Left cardiac atrium (tissue), 4 donors: ENCODE measurements at places on chromosomes 1 and 21. TPM values are rescaled to one million over a fixed set of nuclear protein-coding genes. Genes with fewer than 3 reads are reported as not detected.

- no peak for DNase-seq
Measured at GRCh38 chr1:55962472-55962871, 616.9 kb downstream of the PLPP3 start.

CD247 gene
- total RNA-seq = 1.1 TPM

HCRTR1 gene
- total RNA-seq = 0.42 TPM

TAS1R3 gene
- total RNA-seq = 0.65 TPM

DNA sequence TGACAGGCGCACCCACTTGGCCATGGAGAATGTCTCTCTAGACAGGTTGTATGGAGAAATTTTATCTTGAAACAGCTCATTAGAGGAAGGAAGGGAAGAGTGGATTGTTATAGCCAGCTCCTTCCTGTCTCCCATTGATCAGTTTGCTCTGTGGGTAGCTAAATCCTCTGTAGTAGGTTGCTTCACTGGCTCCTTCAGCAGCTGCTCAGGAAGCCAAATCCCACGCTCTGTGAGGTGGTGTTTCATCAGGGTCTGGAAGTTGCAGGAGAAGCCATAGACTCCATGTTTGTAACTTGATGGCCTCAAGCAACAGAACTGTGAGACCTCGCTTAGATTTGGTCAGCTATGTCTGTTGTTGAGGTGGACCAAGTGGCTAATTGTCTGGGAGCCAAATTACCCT lies 6.8 kb upstream of the NFYC start:
- no peak for DNase-seq

GRCh38 chr1:64231654-64232053 lies 28.2 kb downstream of the UBE2U start:
- no peak for DNase-seq
